ENCODE measurements at places on chromosomes 13 and 19.

- DNase-seq = peak; percentile 30
Measured at GRCh38 chr19:56314018-56314380, 640 bp downstream of the ZSCAN5A start.

- no peak for DNase-seq
Measured at GRCh38 chr13:107799001-107799400, 416.3 kb downstream of the LIG4 start.

- DNase-seq = peak; percentile 70
Measured at GRCh38 chr19:7500811-7501450, 12.1 kb upstream of the PEX11G start.

DNA sequence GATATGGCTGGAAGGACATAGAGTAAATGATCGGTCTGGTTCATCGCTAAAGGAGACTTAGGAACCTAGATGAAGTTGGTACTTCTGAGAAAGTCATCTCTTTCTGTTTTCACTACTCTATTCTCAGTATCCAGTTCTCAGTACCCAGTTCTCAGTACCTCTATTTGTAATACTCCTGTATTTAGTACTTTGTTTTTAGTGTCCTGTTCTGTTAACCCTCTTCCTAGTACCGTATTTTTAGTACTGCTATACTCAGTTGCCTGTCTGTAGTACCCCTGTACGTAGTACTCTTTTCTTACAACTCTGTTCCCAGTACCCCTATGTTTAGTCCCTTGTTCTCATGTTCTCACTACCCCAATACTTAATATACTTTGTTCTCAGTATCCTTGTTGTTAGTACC lies 1.2 kb downstream of the RFXAP start:
- no peak for DNase-seq

- DNase-seq = no peak
Measured at GRCh38 chr13:110529522-110530311, 31.8 kb downstream of the RAB20 start.

DNA sequence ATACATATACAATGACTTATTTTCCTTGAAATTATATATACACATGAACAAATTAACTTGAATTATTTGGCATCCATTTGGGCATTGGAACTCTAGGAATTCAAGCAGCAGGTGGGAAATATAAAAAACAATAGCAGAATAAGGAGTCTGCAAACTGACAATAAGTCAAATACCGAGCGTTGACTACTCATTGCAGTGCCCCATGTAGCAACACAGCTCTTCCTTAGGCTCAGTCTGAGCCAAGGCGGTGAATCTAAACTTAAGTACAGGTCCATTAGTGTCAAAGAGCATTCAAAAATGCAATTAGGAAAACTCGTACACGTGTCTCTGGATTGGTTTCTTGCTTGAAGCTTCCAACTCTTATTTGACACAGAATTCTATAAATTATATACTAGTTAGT lies 462.5 kb upstream of the KLF12 start:
- DNase-seq = no peak

DNA sequence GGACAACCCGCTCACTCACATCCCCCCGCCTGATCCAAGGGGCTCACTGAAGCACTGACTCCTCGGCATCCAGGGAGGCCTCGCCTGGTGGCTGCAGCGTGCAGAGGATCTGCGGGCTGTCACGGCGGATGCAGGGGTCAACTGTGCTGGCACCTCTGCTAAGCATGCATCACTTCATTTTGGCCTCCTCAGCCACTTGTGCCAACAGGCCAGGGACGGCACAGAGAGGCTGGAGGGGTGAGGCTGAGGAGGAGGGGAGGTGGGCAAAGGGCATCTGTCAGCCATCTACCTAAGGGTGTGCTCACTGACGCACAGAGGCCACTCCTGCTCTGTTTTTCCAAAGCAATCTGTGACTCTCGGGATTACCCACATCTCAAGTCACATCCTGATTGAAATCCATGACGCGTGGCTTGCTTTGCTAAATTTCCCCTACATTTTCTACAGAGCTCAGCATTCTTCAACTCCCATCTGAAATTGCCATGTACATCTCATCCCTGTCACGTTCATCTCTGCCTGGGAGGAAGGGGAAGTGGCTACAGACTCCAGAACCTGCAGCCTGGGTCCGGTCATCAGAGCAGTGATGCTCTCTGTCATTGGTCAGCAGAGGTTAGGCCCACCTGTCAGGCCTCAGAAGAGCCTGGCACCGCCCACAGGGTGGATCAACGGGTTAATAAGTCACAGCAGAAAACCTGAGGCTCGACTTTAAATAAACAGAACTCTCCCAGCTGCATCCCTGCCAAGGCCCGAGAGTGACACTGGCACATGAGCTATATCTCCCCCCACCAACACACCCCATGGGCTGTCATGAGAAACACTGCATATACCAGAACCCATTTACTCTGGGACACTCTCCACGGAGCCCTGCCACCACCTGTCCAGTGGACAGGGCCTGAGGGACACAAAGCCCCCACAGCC lies 17.6 kb downstream of the ELL start:
- no peak for DNase-seq

DNA sequence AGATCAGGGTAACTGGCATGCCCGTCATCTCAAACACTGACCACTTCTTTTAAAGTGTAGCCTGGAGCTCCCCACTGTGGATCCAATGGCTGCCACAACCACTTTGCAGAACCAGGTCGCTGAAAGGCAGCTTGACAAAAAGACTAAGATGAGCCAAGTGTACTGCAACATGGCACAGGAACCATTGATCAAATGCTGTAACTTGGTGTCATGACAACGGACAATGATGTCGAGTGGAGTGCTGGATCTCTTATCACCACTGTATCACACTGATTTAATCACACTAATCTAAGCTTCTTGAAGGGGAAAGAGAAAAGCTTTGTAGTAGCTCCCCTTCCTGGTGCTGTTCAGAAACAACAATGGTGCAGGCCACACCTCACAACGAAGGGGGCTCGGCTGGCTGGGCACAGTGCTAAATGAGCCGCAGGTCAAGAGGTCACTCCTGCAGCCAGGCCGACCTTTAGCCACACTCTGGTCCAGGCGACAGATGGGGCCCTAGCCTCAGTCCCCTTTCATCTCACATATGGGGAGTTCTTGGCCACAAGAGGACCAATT lies 2.2 kb upstream of the TNFRSF19 start:
- no peak for DNase-seq

GRCh38 chr13:101499406-101499805 lies 46.9 kb downstream of the ITGBL1 start:
- no peak for DNase-seq

DNA sequence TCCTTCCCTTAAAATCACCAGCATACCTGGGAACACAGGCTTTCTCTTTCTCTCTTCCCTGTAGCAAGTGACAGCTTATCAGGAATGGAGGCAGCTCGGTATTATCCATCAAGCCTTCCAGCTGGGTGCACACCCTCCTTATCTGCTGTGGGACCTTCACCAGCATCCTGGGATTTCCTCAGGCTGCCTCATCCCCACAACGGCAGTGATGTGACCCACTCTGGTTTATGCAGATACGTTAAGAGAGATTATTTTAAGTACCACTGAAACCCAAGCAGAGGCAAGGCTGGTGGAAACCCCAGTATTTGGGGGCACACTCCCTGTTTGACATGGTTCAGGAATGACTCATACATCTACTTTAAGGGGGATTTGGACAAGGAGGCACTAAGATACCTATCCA lies 192.1 kb downstream of the TM9SF2 start:
- DNase-seq = no peak

DNA sequence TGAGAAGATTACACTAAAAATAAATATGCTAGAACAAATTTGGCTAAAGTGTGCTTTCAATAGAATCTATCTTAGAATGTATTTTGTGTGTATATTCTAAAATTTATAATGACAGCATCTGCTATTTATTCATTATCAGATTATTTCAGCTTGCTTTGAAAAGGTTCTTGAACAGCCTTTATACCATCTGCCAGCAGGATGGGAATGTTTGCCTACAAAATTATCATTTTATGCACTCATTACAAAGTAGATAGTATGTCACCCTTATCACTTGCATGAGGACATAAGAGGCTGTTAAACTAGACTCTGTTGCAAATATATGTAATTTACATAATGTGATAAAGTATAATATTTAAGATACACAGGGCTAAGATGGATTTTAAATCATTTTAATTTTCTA lies 1286.9 kb upstream of the PCDH20 start:
- no peak for DNase-seq

DNA sequence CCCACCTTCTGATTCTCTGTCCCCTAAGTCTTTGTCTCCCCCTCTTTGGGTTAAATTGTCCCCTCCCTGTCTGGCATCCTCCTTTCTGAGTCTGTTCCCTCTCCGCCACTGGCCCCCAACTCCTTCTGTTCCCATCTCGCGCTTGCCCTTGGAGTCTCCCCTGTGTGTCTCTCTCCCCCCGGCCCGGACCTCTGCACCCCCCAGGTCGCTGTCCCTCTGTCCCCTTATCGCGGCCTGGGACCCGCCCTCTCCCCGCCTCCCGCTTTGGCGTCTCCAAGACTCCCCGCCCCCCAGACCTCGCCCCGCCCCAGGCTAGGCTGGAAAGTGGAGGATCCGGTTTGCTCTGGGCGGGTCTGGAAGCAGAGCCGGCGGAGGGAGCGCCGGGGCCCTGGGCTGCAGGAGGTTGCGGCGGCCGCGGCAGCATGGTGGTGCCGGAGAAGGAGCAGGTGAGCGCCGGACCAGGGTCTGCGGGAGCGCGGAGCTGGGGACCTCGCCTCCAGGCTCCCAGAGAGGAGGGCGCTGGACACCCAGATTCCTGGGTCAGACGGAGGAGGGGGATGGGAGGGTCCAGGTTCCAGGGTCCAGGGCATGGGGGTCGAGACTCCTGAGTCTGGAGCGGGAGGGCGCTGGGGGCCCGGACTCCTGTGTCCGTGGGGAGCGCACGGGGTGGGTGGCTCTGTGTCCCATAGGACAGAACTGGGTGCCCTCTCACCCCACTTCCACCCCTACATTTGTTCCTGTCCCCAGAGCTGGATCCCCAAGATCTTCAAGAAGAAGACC lies at the start of gene TRPM4:
Gene TRPM4 (plus strand): TSS at position 348 of the 780 bp plus-strand sequence. CDS start 75 bp downstream, at position 423.
- DNase-seq = peak; percentile 94

- peak; percentile 62 for DNase-seq
Measured at GRCh38 chr19:48290401-48290770, 20.5 kb downstream of the ZNF114 start.

DNA sequence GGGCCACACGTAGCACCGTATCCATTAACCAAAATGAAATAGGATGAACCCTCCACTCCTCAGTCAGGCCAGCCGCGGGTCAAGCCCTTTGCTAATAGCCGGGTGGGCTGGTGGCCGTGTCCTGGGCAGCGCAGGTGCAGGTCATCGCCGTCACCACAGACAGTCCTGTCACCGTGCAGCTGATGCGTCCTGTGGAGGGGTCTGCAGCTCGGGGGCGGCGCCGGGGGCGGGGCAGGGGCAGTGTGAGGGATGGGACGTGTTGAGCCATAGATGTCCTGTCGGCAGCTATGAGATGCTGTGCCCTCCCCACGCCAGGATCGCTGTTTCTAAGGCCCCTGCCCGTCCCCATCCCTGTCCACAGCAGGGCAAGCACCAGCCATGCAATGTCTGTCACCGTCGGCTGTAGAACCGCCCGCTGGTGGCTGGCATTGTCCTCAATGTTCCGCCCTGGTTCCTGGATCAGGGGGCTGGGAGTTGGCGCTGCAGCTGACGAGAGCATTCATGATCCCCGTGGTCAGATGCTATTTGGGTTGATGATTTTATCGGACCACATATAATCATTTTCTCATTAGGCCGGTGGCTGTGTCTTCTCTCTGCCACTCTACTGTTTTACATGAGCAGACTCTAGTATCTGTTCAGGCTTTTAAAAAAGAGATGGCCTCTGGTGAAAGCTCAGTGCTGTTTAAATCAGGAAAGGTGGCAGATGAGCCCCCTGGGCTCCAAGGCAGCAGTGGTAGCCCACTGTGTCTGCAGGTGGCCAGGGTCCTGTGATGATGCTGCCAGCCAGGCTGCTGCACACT lies 126.1 kb downstream of the KDM4B start:
- DNase-seq = no peak

- DNase-seq = no peak
Measured at GRCh38 chr13:99344610-99345208, 37.5 kb upstream of the GPR183 start.

DNA sequence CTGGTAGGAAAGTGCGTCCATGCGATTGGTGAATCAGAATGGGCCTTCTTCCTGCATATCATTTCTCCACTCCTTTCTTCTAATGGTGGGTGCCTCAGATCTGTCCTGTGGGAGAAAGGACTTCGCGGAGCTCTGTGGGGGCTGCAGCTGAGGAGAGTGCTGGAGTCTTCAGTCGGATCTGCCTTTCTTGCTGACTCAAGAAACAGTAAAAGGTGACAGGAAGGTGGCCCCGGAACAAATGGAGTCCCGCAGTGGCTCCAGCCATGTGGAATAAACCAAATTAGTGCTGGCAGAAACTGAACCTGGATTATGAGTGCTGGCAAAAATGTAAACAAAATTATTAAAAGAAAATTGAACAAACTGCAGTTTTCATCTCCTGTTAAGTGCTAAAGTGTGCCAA lies 15.1 kb upstream of the GAS6 start:
- no peak for DNase-seq

- DNase-seq = no peak
Measured at GRCh38 chr13:27772651-27773425, 19.4 kb upstream of the GSX1 start.

GRCh38 chr13:44051405-44051804 lies 171.7 kb downstream of the LACC1 start:
- DNase-seq = no peak

- no peak for DNase-seq
Measured at GRCh38 chr19:30637926-30638325, 265.7 kb downstream of the ZNF536 start.

DNA sequence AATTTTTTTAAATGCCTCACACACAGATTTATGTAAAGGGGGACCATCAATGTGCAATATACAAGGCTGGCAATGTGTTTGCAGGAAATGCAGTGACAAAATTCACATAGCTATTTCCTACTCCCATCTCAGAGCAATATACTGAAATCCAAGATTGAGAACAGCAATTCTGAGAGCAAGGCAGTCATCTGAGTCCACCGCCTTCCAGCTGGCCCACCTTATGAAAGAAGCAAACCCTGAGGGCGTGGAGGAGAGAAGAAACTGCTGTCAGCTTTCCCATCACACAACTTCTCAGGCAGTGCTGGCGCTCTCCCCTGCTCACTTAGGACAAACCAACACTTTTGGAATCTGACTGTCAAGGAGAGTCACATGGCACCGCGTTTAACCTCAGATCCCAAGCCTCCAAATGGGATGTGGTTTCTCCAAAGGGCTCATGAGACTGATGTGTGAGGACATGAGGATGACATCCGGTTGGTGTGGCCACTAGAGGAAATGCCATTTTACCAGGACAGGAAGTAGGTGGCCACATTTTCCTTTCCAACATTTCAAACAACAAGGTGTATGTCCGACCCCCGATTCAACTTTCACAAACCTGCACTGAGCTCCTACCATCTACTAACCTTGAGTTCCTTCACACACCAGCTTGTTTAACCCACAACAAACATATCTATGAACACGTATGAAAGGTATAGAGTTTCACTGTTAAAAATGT lies 3.7 kb upstream of the DOCK9 start:
- DNase-seq = no peak

DNA sequence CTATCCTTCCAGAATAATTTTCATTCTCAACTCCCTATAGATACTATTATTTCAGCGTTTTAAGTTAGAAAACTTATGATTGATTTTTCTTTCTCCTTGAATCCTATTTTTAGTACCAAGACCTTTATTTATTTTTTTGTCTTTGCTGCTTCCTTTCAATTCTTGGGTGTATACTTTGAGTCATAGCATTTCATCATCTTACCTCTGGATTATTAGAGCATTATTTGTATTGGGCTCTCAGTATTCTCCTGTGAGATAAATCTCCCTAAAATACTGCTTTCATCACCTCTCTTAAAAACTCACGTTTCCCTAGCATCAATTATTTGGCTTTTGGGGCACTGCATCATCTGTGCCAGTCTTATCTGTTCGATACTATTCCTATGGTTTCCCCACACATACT lies 222.8 kb downstream of the POSTN start:
- DNase-seq = no peak

All from right hindlimb (tissue), 1 donor.